Neuronal stem cell (in vitro differentiated cells): ENCODE measurements at places on chromosomes 5 and 9.

- no peak for DNase-seq
Observed at GRCh38 chr5:117488976-117489500, 914.4 kb upstream of the SEMA6A start.

- DNase-seq = no peak
Observed at GRCh38 chr5:103669615-103670014, 107.0 kb upstream of the NUDT12 start.

- no peak for DNase-seq
Observed at GRCh38 chr9:83204047-83204446, 141.1 kb upstream of the RASEF start.

GRCh38 chr5:139650031-139650688, 2.0 kb downstream of the CXXC5 start:
- DNase-seq = no peak

DNA sequence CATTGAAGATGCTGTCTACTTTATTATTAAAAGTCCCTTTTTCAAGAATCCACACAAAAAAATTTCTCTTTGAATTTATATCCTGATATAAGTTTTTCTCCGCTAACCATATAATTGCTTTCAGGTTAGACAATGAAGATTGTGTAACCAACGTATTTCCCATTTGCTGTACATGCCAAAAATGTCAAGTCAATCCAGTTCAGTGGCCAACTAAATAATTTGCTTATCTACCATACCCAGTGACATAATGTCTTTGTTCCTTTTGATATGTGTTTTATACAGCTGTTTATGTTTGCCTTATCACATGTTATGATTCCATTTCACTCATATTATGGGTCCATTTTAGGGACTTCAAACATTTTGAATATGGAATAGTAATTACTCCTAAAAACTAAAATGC, 349.9 kb downstream of the EFNA5 start:
- no peak for DNase-seq
